ENCODE measurements at places on chromosomes 6 and 20. TPM values are rescaled to one million over a fixed set of nuclear protein-coding genes. Genes with fewer than 3 reads are reported as not detected.

The SPDEF gene
- total RNA-seq = not detected

The RAB32 gene
- total RNA-seq = 7.4 TPM

The GMPR gene
- 10.8 TPM for total RNA-seq

The TBP gene
- 15.9 TPM for total RNA-seq

The PLG gene
- total RNA-seq = not detected

The OVOL2 gene
- not detected for total RNA-seq

The SRSF6 gene
- total RNA-seq = 58.4 TPM

The SFTA2 gene
- not detected for total RNA-seq

The APOM gene
- 0.69 TPM for total RNA-seq

The B4GALT5 gene
- total RNA-seq = 76.8 TPM

The GPR63 gene
- 14.3 TPM for total RNA-seq

The PTCRA gene
- total RNA-seq = not detected

The TGM2 gene
- 3.5 TPM for total RNA-seq

The SYCP2L gene
- total RNA-seq = 6.9 TPM

The PRR18 gene
- 2.5 TPM for total RNA-seq

The LY6G5C gene
- total RNA-seq = 2.5 TPM

The PTK6 gene
- not detected for total RNA-seq

The FRMD1 gene
- total RNA-seq = not detected

The OR2H2 gene
- not detected for total RNA-seq
